ENCODE measurements at places on chromosomes 3 and 15. TPM values are rescaled to one million over a fixed set of nuclear protein-coding genes. Genes with fewer than 3 reads are reported as not detected.

Gene SAXO2
- total RNA-seq = 3.0 TPM

Gene GOLGA8S
- total RNA-seq = 0.16 TPM

Gene ALPK3
- total RNA-seq = 114 TPM

Gene CD276
- 36.5 TPM for total RNA-seq

Gene IMPG2
- 0.11 TPM for total RNA-seq

Gene TEX55
- total RNA-seq = not detected

Gene EFL1
- 14.9 TPM for total RNA-seq

Gene SERPINI2
- 0.40 TPM for total RNA-seq

Gene KIF15
- 0.73 TPM for total RNA-seq

Gene ATP10A
- 0.75 TPM for total RNA-seq

Gene CCDC80
- total RNA-seq = 54.0 TPM

Gene SELENOS
- total RNA-seq = 41.1 TPM

Gene PRSS50
- 0.16 TPM for total RNA-seq

Gene ZNF774
- 2.2 TPM for total RNA-seq

Gene FAM107A
- 95.2 TPM for total RNA-seq

Gene RARRES1
- total RNA-seq = 9.1 TPM

Data from Right ventricle myocardium superior (tissue), 1 donor.